ENCODE measurements at places on chromosomes 1 and 21.

DNA sequence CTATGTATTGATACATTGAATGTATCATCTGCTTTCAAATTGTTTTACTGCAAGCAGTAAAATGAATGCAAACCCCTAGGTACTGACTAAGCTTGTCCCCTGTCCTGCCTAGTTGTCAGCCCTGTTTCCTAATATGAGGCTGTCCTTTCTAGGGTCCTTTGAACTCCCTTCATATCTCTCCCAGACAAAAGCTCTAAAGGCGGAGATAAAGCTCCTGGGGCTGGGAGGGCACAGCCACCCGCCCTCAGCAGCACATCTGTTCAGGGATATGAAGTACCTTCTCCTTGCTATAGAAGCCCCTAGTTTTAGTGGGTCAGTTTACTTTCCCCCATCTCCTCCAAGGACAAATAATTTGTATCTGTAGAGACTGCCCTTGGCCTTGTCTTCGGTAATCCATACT, 93.1 kb upstream of the ETS2 start:
- DNase-seq, result no peak

GRCh38 chr1:190274721-190275120, 202.9 kb downstream of the BRINP3 start:
- no peak for DNase-seq

- DNase-seq, result no peak
Measured at GRCh38 chr1:31910933-31911332, 27.2 kb downstream of the PTP4A2 start.

- no peak for DNase-seq
Measured at GRCh38 chr1:185720633-185721272, 13.4 kb upstream of the HMCN1 start.

GRCh38 chr1:7853684-7854026, 790 bp upstream of the UTS2 start:
- DNase-seq, result no peak

- DNase-seq, result no peak
Measured at GRCh38 chr1:89605692-89606091, 27.2 kb upstream of the LRRC8C start.

GRCh38 chr21:45331531-45332147, 43.9 kb upstream of the POFUT2 start:
- DNase-seq, result no peak

DNA sequence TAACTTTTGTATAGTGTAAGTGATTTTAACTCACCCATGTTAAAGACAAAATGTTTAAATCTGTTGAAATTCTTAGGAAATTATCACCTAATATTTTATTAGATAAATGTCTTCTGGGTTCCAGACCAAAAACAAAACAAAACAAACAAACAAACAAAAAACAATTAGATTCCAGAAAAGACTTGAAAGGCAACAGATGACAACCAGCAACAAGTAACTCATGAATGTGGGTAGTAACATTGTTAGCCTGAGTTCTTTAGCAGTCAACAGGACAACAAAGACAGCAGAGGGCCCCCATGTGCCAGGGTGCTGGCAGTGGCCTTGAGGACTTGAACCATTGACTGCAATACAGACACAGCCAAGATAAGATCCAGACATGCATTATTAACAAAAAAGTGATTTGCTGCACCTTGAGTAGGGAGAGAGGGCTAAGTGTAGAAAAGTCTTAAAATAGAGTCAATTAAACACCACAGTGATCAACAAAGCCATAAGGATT, 2.4 kb upstream of the CD247 start:
- DNase-seq, result no peak

DNA sequence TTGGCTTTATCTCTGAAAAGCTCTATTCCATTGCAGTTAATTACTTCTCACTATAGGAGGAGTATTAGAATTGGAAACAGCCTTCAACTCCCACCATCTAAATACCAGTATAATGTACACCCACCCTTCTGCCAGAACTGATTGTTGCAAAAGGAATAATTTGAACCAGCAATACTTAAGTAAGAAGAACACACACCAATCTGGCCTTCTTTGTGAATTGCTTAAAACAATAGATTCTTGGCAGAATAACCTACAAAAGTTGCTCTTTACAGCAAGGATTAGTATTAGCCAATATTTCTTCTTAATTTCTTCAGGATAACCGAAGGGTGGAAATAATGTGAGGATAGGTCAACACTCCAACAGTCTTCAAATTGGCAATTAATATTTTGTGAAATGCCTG, 54.9 kb upstream of the ADAMTS5 start:
- DNase-seq, result no peak

DNA sequence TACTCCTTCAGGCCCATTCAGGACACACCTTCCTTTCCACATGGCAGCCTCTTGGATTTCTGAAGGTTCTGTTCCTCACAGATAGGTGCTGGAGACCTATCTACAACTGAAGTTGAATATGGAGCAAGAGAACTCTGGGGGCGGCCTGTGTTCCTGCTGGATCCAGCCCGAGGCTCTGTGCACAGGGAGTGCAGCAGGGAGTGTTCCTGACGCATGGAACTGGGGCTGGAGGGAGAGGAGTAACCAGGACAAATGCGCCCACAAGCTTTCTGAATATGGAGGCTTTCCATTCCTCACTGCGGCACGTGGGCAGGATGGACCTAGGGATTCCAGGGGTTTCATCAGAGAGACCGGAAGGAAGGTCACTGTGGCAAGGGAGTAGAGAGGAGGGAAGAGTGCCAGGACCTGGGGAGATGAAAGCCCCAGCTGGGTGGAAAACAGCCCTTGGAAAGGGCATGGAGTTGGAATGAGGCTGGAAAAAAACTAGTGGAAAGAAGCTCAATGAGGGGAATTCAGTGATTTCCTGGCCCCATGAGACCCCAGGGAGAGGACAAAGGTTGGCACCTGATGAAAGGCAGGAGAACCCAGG, 12.5 kb downstream of the PM20D1 start:
- DNase-seq, result no peak

DNA sequence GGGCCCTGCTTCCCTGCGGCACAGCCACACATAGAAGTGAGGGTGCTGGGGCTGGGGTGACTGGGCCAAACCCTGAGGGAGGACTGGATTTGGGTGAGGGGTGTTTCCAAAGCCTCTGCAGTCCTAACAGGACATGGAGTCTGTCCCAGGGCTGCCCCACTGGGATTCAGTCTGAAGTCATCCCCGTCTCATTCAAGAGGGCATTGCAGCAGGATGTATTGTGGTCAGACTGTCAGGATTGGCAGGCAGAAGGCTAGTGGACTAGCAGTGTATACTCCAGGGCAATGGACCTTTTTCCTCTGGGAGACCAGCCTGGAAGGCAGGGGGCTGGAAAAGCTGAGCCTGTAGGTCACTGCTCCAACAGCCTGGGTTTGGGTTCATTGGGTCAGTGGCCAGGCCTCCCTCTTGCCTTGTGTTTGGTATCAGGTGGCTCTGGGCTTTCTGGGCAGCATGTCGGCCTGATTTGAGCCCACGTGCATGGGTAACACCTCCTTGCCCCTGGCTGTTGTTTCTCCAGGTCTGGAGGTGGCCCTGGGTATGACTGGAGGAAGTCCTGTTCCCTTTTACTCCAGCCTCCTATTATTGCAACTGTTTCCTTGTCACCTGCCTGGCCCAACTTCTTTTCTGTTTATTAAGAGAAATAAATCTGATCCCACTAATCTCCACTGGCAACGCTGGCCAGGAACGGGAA, 41.0 kb upstream of the SYNC start:
- no peak for DNase-seq

DNA sequence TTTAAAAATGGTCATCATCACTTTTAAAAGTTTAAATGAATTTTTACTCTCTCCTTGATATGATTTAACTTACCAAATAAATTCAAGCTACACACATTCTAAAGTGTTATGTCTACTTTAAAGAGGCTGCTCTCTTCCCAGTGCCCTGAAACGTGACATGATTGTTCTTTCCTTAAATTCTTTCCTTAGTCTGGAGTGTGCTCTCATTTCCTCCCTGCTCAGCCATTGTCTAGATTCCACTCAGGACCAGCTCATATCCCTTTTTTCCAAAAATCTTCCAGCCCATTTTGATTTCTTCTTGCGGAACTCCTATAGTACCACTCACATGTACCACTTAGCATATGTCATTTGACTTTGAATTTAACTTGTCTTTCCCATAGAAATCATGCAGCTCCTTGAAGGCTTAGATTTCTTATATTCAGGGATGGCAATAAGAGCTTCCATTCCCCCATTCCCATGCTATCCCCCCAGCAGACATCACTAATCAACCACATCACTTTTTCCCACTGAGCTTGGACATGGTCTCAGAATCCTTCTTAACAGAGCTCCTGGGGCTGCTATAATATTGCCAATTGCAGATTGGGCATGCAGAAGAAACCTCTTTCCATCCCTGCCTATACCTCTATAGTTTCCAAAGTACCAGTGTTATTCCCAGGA, 54.7 kb upstream of the ITPKB start:
- DNase-seq, result no peak

- DNase-seq, result no peak
Measured at GRCh38 chr1:154598871-154599635, 8.9 kb downstream of the ADAR start.

GRCh38 chr21:34579411-34579810, 35.5 kb downstream of the RCAN1 start:
- no peak for DNase-seq

DNA sequence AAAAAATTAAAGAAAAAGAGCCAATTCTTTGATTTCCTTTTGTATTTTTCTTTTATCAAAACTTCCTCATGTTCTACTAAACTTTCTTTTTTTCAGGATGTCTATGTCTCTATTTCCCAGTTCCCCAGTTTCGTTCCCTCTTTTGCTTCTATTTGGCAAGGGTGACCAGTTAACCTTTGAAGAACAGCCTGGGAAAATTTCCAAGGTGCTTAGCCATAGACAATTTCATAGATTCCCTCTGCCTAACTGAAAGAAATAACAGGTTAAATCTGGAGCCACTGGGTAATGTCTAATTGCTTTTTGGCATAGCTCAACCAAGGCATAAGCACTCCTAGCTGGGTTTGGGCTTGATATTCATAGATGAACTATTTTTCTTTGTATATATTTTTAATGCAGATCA, 272.3 kb downstream of the ADGRL2 start:
- no peak for DNase-seq

DNA sequence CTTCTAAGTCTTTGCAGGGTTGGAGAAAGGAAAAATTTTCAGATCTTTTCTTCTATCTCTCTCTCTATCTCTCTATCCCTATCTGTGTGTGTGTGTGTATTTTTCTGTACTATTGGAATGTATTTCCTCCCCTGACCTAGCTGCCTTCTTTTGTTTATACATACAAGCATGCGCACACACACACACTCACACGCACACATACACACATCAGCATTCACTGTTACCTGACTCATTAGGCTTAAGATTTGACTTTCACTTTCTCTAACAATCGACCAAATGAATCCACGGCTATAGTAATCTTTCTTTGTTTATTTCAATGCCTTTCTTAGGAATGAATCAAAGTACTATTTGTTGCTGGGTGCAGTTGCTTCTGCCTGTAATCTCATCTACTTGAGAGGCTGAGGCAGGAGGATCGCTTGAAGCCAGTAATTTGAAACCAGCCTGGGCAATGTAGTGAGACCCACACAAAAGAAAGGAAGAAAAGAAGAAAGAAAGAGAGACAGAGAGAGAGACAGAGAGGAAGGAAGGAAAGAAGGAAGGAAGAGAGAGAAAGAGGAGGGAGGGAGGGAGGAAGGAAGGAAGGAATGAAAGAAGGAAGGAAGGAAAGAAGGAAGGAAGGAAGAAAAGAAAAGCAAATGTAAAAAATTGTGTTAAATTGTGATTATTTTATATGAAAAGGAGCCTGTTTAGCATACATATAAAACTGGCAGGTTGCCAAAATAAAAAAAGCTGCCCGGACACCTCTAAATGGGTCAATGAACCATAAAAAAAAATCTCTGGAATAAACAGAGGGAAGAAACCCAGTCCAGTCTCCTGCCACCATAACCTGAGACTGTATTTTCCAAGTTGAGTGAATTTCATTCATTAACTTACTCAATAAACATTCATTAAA, 206.8 kb downstream of the ZNF326 start:
- no peak for DNase-seq

DNA sequence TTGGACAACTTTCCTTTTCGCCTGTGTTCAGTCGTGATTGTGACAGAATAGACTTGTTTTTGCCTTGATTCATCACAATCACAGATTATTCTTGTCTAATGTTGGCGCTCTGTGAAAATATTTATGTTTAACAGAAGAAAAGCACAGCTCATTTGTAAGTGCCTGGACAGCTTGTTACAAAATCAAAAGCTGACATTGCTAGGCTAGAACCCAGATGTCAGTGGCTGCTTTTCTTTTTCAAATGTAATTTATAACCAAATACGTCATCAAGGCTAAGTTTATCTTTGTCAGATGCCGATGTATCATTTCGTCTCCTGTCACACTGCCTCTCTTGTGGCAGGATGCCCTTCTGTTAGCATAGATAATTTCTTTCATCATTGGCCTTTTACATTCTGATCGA, 1227.3 kb downstream of the PLA2G4A start:
- DNase-seq, result no peak

DNA sequence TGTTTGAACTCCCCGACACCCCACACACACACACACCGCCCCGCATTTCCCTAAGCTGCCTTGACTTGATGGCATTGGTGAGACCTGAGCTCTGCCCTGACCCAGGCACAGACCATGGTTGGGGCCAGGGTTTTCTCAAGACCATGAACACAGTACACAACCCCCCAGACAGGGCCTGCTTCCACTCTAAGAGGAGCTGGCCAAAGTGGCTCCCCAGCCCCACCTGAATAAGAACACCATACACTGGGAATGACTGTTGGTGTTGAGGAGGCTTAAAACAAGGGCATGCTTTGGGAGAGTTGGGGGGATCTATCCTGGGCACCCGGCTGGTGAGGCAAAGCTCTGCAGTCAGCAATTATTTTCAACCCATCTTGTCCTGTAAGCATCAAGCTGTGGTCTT, 77.6 kb upstream of the SYT6 start:
- no peak for DNase-seq

GRCh38 chr1:9448132-9449109, 90.8 kb upstream of the SLC25A33 start:
- DNase-seq, result no peak

DNA sequence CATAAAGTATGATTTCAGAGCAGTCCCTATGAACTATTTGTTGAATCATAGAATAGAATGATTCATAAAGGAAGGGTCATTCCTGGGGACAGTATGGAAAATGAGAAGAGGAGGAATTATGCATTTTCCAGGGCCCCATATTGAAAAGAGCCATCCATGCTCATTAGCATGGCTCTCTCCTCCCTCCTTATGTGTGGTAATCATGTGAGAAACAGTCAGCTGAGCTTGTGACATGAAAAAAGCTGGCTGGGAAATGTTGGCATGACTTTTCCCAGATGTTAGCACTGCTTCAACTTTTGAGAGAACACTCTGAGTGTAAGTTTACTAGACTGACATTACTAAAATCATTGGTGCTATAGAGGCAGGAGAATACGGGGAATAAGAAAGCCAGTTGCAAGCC, 16.1 kb downstream of the TRIM67 start:
- DNase-seq, result no peak

GRCh38 chr1:203186446-203187303, at the start of gene CHI3L1:
TSS of gene CHI3L1 (minus strand) at chr1:203186704. CDS start at chr1:203186623, 81 bp downstream.
- DNase-seq, result no peak

- DNase-seq, result no peak
Measured at GRCh38 chr1:172450524-172450885, 6.6 kb upstream of the PIGC start.

GRCh38 chr1:198352975-198353695, 187.3 kb downstream of the ATP6V1G3 start:
- no peak for DNase-seq
